ENCODE measurements at places on chromosomes 12 and 14.

DNA sequence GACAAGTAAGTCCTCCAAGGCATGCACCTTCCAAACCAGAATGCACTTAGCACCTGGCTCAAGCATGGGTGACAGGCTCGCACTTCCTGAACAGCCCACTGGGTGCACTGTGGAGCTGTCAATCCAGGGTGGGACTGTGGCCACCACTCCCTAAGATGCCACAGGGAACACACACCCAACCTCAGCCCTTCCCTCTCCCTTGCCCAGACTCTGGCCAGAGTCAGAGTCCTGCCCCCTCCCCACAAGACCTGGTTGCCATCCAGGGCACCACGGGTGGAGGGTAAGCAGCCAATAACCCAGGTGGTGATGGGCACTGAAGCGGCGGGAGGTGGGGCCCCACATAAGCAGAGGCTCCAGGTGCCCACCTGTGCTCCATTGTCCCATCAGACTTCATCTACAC lies 160.6 kb downstream of the MYRFL start:
- DNase-seq, result no peak

- DNase-seq, result no peak
These were observed 9.0 kb downstream of the SERPINA6 start for GRCh38 chr14:94313991-94314655.

DNA sequence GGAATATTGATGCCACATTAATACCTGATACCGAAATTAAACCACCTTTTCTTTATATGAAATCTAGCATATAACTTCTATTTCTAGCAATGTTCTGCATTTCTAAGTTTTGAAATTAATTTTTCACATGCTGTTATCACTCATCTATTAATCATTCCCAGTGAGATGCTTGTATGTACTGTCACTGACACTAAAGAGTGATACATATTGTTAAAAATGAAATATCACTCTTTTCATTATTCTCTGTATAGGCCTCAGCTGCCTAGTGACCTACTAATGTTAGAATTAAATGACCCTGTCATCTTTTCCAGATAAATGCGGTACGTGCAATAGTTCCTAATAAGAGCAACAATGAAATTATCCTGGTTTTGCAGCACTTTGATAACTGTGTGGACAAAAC lies 49.7 kb upstream of the KCNH3 start:
- DNase-seq, result no peak

DNA sequence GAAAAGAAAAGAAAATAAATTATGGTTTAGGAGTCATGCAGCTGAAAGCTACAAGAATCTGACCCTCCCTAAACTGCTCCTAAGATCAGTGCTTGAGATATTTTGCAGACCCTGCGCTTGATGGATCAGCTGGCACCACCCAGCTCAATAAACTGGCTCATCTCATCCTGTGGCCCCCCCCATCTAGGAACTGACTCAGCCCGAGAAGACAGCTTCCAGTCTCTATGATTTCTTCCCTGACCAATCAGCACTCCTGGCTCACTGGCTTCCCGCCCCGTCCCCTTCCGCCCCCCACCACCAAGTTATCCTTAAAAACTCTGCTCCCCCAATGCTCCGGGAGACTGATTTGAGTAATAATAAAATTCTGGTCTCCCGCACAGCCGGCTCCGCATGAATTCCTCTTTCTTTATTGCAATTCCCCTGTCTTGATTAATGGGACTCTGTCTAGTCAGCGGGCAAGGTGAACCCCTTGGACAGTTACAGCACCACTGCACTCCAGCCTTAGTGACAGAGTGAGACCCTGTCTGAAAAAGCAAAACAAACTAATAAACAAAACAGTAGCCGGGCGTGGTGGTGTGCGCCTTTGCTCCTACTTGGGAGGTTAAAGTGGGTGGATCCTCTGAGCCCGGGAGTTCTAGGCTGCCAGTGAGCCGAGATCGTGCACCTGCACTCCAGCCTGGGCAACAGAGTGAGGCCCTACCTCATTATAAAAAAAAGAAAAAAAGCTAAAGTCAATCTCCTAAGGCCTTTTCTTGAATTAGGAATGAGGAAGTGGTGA lies 24.5 kb upstream of the SPTLC2 start:
- no peak for DNase-seq

DNA sequence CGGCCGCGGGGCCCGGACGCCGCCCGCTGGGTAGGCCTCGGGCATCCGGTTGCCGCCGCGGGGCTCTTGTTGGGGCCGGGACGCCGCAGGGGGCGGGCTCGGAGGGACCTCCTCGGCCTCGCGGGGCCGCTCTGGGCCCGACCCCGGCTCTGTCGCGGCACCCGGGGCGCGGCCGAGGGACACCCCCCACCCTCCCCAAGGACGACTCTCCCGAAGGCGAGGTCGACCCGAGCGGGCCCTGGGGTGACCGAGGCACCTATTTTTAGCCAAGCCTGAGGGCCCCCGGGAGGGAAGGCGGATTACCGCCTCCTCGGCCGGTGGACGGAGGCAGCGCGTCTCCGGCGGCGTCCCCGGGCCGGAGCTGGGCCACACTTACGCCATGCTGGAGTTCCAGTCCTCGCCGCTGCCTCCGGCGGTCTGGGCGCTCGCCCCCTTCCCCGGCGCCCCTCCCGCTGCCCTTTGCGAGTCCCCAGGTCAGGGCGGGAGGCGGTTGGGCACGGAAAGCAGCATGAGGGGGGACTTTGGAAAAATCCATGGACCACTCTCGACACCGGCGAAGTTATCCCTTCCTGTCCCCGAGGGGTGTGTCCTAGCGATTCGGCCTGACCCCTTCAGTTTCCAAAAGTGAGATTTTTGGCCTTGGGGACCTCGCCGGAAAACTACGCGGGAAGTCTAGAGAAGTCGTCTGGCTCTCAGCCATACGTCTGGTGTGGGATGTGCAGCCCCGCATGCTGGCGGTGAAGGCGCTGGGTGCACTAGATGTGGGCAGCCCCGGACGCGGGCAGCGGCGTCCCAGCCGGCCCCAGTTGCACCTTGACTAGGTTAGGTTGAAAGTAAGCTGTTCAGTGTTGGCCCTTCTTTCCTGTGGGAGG lies 699 bp downstream of the KTN1 start:
- DNase-seq, result peak; percentile 66

DNA sequence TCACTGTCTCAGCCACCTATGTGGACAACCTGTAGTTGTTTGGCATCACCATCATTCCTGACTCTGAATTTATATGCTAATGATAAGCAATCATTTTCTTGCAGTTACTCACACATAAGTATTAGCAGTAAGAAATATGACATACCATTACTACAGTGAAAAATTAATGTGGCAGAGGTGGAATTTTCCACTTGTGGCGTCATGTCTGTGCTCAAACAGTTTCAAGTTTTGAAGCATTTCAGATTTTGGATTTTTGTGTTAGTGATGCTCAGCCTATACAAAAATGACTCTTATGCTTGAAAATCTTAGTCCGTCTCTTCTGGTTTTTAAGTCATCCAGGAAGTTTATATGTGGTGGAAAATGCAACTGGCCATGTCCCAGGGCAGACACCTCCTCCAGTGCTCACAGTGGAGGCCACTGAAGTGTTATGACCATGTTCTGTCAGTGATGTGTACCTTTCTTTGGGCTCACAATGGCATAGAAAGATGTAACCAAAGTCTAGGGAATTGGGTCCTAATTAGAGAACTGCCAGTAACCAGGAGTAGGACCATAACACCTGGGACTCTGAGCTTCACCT lies 220.6 kb downstream of the SYT1 start:
- DNase-seq, result no peak

DNA sequence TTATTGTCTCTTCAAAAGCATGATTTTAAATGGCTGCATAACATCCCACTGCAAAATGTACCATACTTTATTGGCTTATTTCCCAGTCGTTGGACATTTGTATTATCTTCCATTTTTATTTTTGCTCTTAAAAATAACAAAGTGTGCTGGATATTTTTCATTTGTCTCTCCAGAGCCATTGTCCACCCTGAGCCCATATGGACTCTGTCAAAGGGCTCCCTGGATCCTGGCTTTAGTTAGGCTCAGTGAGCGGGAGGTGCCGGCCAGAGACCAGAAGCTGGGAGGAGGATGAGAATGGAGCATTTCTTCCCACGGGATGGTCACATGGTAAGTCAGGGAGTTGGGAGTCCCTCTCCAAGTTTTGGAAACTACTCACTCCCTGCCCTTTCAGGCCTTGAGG lies 296.9 kb downstream of the NUAK1 start:
- DNase-seq, result no peak

DNA sequence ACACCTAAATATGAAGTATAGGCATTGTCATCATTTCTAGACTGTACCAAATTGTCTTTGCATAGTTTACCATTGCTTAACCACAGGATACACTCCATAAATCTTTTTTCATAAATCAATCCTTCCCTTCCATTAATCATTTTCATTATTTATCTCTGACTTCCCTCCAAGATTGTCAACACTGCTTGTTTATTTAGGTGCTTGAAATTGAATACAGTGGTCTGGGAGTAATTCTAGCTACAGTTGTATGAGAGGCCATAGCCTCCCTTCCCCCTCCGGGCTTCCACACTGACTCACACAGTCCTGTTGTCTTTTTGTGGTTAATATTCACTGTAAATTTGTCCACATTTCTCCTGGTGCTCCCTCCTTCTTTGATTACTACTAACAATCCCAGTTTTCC lies 114.2 kb upstream of the ARID2 start:
- no peak for DNase-seq

DNA sequence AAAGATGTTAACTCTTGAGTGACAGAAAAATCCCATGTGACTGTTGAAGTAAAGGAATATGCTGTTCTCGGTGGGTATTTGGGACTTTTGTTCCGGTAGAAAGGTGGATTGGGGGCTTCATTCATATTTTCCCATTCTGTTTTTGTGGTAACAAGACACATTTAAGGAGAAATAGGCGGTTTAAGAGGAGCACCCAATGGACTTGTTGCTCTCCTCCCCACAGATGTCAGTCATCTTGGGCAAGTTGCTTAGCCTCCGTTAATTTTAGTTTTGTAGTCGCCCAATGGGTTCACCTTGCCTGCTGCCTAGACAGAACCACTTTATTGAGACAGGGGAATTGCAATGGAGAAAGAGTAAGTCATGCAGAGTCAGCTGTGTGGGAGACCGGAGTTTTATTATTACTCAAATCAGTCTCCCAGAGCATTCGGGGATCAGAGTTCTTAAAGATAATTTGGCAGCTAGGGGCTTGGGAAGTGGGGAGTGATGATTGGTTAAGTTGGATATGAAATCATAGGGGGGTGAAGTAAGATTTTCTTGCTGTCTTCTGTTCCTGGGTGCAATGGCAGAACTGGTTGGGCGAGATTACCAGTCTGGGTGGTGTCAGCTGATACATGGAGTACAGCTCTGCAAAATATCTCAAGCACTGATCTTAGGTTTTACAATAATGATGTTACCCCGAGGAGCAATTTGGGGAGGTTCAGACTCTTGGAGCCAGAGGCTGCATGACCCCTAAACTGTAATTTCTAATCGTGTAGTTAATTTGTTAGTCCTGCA lies 50.3 kb downstream of the SLC38A1 start:
- no peak for DNase-seq

- DNase-seq, result no peak
These were observed 130.7 kb downstream of the TMTC2 start for GRCh38 chr12:82817368-82817767.

DNA sequence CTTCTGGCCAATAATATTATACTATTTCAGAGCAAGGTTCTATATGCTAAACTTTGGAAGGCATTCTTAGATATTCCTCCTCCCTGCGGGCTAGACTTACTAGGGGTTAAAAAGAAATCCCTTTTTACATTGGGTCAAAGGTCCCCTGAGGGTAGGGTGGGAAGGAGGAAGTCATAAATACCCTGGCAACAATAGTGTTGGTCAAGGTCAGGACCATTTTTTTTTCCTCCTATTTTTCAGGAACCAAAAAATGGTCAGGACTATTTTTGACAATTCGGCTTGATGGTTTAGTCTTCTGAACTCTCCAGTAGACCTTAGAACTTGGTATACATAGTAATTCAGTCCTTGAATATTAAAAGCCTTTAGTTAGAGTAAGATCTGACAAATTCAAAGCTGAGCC lies 4.5 kb upstream of the NANOG start:
- no peak for DNase-seq

DNA sequence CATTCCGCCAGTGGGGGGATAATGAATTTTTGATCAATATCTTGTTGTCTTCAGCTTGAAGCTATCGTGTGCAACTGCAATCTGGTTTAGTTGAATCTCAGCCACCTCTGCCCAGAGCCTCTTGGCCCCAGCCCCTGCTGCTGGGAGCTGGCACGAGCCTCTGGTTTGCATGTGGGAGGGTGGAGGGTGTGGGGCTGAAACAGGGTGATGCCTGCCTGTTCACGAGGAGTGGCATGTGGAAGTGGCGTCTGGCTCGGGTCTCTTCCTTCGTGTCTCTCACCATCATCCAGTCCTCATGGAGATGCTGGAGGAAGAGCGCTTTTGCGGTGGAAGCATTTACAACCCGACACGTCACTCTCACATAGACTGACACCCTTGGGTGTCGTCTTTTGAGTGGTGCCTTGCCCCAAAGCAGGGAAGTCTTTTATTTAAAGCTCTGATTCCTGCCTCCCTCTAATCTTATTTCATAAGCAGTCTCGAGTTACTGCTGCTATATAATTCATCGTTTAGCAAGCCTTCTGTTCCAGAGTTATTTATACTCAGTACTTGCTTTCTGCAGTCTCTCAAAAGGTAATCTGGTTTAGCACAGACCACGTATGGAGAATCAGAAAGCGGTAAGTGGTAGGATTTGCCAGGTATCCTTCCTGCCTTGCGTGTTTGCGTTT lies 64.5 kb downstream of the AACS start:
- no peak for DNase-seq

- DNase-seq, result peak; percentile 64
These were observed 11.0 kb downstream of the ORAI1 start for GRCh38 chr12:121637231-121637914.

DNA sequence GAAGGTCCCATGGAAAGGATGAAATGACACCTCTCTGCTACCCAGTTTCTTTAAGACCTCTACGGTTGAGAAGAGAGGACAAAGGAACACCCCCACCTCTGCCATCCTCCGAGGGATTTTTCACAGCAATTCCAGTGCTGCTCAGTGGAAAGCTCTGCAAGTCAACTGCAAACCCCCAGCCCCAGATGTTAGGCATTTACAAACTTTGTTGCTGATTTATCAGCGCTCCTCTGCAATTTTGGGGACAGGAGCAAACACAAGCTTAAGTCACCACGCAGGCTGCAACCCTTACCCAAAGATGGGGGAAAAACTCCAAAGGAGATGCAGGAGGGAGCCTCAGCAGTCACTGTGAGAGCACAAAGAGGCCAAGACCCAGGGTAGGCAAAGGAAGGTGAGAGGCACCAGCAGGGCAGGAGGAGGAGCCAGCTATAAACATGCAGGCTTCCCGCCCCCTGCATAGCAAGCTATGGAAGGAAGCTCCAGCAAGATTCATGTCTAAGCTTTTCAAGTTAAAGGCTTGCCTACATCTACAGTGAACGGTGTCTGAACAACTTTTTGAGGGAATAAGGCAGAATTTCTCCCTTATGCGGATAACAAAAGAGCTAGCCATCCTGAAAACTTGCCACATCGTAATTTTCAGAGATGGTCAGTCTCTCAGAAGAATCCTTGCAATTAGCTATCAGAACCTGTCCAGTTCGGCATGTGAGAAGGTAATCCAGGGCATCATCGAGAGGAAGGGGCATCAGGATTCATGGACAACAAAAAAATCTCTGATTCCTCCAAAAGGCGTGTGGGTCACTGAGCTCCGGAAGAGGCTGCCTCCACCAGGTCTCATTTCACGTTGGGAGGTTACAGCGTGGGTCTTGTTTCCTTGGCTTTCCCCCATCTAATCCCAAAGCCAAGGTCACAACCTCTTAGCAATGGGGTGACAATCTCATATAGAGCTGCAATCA lies 3.9 kb downstream of the CTDSP2 start:
- no peak for DNase-seq

Measured in T-helper 2 cell (primary cell).